BE2C (cell line): ENCODE measurements at places on chromosomes 4 and X.

- DNase-seq, result no peak
Observed at GRCh38 chrX:22739276-22739675, 260.5 kb upstream of the DDX53 start.

DNA sequence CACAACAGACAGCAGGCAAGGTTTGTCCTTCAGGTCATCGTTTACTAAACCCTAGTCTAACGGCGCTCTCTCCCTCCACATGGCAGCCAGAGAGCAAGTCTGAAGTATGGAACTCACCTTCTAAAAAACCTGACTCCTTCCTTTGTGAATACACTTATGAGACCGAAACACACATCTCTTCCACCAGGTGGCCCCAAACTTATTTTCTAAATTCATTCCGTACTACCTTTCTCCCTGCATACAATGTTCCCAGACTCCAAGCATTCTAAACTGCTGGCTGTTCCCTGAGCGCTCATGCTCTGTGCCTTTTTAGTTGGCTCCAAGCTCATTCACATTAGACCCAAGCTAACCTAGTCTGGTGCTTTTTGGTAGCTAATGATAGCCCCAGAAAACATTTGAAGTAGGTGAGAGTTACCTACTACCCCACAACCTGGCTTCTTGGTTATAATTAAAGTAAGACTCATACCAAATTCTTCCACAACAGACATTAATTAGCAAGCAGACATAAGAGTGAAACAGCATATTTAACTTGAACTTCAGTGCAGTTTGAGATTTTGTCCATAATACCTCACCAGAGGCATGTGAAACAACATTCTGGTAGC is 67.6 kb upstream of the DCLK2 start:
- peak; percentile 59 for DNase-seq

GRCh38 chr4:147975933-147976928 is 244.3 kb downstream of the ARHGAP10 start:
- DNase-seq, result no peak

- DNase-seq, result no peak
Observed at GRCh38 chr4:11603591-11604194, 175.0 kb upstream of the HS3ST1 start.

DNA sequence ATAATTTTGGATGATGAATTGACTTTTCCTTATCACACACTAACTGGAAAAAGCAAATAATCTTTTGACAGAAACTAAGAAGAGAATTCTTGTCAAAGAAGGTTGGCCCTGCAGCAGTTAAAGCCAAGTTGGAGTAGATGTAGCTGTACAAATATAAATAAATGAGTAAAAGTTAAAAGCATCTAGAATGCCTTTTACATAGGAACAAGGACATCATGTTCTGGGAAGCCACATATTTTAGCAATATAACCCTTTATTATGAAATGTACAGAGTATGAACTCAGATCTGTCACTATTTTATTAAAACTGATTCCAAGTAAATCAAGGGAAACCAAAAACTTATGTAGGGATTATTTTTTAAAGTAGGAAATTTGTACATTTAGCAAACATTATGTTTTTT is 269.4 kb upstream of the FAT4 start:
- no peak for DNase-seq

DNA sequence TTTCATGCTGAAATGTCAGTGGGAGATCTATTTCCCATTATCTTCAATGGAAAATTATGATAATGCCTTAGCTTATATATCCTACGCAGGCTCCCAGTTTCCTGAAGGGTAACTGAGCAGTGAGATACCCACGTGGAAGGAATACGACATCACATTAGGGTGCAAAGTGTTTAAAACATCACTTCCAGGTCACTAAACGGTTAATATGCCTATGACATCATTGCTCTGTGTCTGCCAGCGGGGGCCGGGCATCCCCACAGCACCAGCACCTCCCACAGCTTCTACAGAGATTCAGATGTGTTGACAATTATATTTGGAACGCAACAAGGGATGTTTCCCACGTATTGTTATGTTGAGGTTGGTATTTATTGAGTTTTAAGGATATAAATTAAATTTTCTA is 27.1 kb downstream of the TMEM271 start:
- no peak for DNase-seq

GRCh38 chrX:37349221-37350033 is at the start of gene PRRG1:
Gene PRRG1, plus strand, starts transcription at chrX:37349364. Its CDS starts 56,886 bp downstream, at chrX:37406250.
- peak; percentile 86 for DNase-seq
